ENCODE measurements at places on chromosomes 6 and 20. TPM values are rescaled to one million over a fixed set of nuclear protein-coding genes. Genes with fewer than 3 reads are reported as not detected.

The BPIFB2 gene
- total RNA-seq, result not detected

The EPPIN gene
- not detected for total RNA-seq

The TGM3 gene
- total RNA-seq, result not detected

The PNLDC1 gene
- total RNA-seq, result not detected

The ARHGAP18 gene
- total RNA-seq, result 67.1 TPM

Measured in dermis microvascular lymphatic vessel endothelial cell (primary cell).